ENCODE measurements at places on chromosomes 2 and 18.

DNA sequence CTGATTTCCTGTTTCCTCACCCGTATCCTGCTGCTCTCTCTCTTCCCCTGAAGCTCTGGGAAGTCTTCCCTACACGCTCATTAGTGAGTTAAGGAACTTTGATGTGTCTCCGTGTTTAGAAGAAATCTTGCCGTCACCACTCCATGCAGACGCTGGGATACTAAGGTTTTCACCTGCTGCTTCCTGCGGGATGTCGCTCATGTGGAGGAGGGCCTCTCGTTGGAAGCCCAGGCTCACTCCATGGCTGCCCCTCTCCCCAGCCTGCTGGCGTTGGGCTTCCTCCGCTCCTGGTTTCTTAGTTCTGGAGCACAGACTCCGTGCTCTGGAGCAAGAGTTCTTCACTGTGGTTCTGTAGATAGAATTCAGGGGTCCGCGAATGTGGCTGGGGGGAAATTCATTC, 326.3 kb downstream of the GBX2 start:
- DNase-seq = no peak

- DNase-seq = no peak
Observed at GRCh38 chr18:48133671-48134251, 203.3 kb upstream of the SMAD2 start.

GRCh38 chr2:236731767-236732580, 162.3 kb downstream of the ACKR3 start:
- peak; percentile 86 for DNase-seq

DNA sequence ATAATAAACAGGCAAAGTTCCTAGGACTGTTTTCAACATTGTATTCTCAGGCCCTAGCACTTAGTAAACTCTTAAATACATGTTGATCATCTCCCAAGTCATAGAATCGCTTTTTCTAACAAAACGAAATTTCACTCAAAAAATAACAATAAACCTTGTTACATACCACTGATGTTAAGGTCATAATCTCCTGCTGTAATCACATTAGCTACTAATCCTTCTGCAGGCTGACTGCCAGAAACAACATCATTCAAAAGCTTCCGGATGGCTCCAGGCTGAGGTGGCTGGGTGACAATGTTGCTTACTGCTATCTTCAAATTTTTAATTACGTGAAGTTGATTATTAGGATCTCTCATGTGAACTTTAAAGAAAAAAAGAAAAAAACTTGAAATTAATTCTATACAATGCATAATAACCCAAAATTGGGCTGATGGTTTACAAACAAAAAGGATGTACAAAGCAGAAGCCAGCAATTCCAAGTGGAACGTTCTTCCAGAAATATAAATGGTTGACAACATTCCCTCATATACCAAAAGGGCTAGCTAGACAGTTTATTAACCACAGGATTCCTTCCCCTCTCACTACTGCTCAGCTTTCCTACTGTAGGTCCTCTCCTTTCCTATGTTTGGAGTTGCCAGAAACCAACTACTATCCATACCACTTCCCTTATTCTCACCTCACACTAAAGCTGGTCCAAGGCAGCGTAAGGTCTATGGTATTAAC, 11.6 kb downstream of the TRAPPC8 start:
- no peak for DNase-seq

DNA sequence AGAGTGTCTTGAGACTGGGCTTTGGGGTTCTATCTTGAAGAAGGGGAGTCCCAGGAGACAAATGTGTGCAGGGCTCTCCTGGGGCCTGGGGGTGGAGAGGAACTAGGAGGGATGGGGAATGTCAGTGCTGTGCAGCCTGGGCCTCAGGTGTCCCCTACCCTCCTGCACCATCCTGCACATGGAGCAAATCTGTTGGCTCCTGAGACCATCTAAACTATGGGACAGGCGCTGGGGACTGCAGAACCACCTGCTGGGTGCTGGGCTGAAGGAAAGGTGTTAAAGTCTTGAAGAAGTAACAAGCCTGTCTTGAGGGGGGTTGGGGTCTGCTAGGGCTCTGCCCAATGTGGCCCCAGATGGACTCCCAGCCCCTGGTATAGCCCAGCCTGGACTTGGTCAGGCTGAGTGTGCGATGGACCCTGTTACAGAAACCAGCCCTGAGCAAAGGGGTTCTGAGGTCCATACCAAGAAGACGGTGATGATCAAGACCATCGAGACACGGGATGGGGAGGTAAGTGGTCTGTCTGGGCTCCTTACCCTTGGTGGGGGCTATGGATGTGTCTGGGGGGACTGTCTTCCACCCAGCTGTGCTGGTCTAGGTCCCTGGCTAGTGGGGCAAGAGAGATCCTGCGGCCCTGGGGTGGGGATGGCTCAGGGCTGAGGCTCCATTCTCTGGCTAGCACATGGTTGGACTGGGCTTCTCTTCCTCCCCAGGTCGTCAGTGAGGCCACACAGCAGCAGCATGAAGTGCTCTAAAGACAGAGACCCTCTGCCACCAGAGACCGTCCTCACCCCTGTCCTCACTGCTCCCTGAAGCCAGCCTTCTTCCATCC, 7.3 kb downstream of the DES start:
- no peak for DNase-seq

GRCh38 chr2:136765256-136766072, at the start of gene THSD7B:
Gene THSD7B, plus strand, starts transcription at chr2:136765545. Its CDS starts 116,634 bp downstream, at chr2:136882179.
- no peak for DNase-seq

GRCh38 chr2:8234757-8235374, 447.0 kb upstream of the ID2 start:
- no peak for DNase-seq

DNA sequence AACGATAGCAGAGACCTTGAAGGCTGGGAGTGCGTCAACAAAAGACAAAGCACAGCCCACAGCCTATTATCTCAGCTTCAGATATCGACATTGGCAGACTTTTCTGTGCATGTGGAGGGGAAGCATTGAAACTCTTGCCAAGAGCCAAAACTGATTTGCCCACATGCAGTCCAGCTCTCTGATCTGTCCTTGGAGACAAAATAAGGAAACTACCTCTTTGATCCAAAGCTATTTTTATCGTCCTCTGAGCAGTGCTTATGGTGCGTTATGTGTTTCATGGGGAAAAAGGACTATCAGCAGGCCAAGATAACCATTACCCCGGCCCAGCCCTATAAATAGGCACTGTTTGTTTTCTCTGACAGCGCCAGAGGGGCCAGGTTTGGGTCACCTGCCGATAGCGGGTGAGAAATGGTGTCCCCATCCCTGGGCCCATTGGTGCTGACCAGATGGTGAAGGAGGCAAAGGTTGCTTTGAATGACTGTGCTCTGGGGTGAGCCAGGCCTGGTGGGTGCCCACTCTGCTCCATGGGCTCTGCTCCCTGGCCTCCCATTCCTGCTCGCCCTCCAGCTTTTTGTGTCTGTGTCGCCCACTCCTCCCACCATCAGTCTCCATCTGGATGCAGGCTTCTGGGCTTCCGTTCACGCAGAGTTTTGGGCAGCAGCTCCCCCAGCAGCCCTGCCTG, 176.1 kb upstream of the HS6ST1 start:
- no peak for DNase-seq

GRCh38 chr18:59323931-59324622, 5.6 kb upstream of the CPLX4 start:
- peak; percentile 45 for DNase-seq

GRCh38 chr2:237291138-237291792, 122.7 kb downstream of the COL6A3 start:
- peak; percentile 98 for DNase-seq

DNA sequence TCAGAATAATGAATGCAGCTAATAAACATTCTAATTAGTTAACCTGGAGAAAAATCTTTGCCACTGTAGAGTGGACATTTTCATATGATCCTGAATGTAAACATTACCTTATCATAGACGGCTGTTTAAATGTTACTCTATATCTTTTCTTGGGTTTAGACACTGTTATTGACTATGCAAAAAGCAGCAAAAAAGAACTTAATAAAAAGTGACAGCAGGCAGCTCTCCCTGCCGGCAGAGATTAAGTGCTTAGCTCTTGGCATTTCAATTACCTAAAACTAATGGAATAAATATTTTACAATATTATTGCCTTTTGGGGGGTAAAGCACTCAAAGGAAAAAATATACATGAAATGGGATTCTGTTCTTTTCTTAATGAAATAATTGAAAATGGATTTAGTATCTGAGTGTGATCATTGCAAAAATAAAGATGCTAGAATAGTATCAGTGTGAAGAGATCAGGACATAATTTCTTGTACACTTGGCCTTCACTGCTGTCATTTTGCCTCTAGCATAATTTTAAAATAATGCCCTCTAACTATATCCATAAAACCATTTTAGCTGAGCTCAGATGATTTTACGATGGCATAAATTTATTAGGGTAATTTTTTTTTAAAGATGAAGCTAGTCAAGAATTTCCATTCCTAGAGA, 203.4 kb upstream of the DPP10 start:
- DNase-seq = no peak

All from AG10803 (cell line).